ENCODE measurements at places on chromosomes 12 and 14.

GRCh38 chr14:90458536-90458935 is 61.7 kb downstream of the CALM1 start:
- DNase-seq = peak; percentile 66

DNA sequence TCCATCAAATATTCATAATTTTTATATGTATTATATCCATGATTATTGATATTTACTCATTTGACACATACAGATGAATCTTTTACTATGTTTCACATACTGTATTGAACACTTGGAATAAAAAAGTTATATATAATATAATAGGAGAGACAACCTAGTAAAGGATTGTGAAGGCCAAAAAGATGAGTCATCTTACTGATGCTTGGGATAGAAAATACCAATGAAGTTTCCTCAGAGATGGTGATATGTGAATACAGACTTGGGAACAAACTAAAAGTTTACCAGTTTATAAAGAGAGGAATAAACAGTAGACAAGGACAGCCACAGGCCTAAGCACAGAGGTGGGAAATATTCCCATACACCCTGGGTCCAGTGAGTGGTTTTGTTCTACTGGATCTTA is 743.9 kb upstream of the FLRT2 start:
- no peak for DNase-seq

DNA sequence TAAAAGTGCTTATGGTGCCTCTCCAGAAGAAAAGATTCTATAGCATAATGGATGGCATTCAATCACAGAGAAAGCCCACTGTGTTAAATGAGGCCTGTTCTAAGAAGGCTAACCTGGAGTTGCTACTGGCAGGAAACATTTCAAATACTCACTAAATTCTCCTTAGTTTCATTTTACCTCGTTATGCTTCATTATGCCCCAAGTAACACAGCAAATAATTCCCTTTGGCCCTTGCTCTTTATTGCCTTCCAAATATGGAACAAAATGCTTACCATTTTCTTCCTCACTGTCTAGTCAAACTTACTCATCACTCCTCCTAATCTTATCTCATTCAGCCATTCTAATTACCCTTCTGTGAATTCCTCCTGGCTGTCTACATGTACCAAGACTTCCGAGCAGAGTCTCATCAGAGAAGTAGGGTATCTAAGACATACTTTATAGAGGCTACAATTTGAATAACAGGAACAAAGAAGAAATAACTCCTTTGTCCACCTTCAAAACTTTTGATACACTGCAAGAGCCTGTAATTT is 292.1 kb upstream of the CLEC14A start:
- no peak for DNase-seq

DNA sequence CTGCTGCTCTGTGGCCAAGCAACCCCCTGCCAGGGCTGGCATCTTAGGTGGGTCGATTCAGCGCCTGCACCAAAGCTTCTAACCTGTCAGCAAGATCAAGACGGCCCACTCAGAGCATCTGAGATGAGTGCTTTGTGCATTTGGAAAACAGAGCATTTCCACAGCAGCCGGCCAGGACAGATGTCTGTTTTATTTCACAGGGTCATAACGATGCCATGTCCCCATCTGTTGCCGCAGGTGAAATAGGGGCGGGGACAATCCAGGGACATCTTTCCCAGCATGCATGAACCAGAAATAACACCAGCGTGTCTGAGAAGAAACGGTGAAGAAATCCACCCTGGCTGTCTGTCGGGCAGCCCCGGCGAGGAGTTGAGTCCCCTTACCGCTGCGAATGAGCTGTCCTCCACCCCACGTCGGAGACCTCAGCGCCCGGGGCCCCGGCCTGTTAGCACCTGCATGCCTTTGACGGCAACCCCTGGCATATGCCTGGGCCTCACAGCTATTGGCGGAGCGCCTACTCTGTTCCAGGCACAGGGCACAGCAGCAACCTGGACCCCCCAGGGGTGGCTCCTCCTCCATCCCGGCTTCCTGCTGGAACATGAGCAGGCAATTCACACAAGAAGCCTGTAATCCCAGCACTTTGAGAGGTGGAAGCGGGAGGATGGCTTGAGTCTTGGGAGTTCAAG is 30.6 kb upstream of the ULK1 start:
- DNase-seq = peak; percentile 33

GRCh38 chr12:5898874-5899273 is 46.2 kb downstream of the ANO2 start:
- no peak for DNase-seq

- DNase-seq = no peak
Measured at GRCh38 chr12:6763380-6763779, 2.8 kb upstream of the PTMS start.

DNA sequence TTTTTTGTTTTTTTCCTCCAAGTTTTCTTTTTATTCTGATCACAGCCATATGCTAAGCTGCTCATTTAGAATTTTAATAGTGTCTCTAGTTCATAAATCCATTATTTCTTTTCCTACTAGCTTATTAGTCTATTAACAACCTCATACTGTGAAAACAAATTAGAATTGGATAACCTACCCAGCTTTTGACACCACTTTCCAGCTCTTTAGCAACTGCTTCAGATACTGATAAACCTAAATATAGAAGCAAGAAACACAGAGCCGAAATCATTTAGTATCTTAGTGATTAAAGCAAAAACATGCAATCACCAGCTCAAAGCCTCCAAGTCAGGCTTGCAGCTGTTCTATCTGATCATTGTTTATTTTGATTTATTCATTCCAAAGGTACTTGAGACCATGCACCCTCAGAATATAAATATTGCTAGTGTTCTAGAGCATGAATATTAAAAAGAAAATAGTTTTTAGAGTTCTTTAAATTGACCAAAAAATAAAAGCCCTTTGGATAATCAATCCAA is 121.5 kb downstream of the STXBP6 start:
- DNase-seq = no peak

DNA sequence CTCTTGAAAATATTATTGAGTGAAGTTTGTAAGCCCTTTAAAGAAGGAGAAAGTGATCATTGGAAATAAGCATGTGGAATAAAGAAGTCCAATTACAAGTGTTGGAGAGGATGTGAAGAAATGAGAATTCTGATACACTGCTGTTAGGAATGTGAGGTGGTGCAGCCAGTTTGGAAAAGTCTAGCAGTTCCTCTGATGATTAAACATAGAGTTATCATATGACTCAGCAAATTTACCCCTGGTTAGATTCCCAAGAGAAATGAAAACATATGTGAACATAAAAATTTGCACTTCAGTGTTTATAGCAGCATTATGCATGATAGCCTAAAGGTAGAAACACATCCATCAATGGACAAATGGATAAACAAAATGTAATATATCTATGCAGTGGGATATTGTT is 319.9 kb downstream of the AEBP2 start:
- peak; percentile 66 for DNase-seq

DNA sequence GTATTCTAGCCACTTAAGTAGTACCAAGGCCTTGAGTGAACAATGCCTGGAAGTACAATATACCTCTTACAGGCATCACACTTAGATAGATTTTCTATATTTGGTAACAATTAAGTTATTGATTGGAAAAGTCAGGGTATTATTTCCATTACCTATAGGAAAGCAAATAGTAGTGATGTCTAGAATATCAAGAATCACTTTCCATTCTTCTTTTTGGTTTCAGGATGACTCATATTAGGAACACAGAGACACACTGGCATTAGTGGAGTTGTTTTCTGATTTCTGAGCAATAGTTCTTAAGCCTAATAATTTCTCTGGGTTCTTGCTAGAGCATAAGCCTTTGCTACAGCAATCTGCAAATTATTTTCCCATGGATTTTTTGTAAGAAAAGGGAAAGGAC is 1640.0 kb upstream of the SEL1L start:
- DNase-seq = no peak

DNA sequence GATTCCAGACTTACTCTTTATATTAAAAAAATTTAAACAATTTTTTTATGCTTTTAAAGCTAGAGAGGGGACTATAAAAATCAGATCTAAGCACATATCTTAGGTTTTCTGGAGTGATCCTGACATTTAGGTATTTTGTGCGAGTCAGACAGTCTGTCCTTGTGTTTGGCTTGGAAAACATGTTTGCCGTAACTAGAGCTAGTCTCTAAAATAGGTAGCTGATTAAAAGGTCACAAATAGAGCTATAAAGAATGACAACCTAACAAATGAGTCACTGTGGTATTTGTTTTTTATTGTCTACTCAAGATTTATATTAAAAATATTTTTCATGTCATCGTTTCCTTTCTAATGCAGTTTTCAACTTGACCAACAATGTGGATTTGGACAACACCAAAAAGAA is 73.4 kb downstream of the MNAT1 start:
- DNase-seq = no peak

GRCh38 chr14:84584511-84584910 is 945.4 kb upstream of the FLRT2 start:
- DNase-seq = peak; percentile 18

DNA sequence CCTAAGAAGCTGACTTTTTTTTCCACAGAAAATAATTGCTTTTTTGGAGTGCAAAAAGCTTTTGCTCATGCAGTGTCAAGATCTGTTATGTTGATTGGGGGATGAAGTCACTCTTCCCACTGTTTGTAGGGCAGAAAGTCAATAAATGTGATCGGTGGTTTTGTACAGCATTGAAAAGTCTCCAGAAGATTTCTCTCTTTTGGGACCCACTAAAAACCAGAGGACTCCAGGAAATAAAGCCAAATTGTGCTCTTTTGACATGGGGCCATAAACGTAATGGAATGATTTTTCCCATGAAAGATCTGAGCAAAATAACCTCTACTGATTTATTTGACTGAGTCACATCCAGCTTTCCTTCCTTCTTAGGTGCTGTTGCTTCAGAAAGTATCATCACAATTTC is 122.5 kb downstream of the SNAPC1 start:
- no peak for DNase-seq

DNA sequence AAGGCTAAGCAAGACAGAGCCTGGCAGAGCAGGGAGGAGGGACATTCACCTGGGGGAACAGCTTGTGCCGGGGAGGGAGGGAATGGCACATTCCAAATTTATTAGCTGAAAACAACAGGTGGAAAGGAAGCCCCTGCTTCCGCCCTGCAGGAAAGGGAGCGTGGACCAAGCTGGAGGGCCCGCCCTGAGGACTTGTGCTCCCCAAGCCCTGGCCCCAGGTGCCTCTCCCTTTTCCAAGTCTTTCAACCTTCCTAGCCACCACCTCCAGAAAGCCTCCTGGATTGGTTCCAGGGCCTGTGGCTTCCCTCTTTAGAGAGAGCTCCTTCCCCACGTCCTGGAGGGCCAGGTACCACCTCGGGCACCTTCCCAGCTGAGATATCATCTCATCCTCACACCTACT is 2.7 kb downstream of the DEGS2 start:
- no peak for DNase-seq

GRCh38 chr12:50640321-50640939 is 123.5 kb upstream of the ATF1 start:
- no peak for DNase-seq

GRCh38 chr12:5557906-5558305 is 126.0 kb downstream of the NTF3 start:
- DNase-seq = no peak

DNA sequence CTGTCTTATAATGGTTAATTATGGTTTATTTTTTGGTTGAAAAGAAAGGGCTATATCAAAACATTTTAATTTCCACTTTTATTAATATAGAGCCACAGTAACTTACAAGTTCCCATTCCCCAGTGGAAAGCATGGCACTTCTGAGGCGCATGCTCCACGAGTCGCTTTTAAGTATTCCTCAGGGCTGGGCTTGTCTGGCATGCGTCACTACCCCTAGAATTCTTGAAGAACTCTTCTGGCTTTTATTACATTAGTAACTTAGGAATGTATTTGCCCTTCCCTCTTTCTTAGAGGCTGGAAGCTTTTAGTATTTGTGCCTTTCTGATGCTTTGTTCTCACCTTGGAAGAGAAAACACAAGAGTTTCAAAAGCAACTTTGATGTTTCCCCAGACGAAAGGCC is 81.1 kb downstream of the ESR2 start:
- peak; percentile 85 for DNase-seq

DNA sequence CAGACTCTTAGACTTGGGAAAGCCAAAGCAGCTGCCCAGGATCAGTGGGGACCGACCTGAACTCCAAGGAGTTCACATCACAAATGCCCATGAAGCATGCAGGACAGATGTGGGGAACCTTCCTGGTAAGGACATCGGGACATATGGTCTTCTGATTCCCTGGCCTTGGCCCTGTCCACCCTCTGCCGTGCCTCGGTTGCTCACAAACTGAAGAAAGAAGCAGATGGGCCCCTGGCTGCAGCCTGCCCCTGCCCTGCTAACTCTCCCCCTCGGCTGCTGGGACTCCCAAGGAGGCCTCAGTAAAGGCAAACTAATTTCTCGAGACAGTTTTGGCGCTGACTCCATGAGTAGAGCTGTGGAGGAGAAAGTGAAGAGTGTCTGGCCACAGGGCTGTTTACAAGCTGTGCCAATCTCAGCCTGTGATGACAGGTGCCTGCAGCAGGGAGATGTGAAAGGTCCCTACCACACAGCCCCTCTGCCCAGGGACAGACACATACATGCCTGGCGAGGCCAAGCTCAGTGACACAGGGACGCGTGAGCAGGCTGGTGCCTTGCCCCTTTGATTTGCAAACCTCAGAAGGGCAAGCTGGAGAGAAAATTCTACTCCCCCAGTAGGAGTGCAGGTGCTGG is 48.6 kb downstream of the ISCA2 start:
- DNase-seq = no peak

GRCh38 chr12:91778938-91779400 is 366.7 kb downstream of the BTG1 start:
- peak; percentile 94 for DNase-seq

DNA sequence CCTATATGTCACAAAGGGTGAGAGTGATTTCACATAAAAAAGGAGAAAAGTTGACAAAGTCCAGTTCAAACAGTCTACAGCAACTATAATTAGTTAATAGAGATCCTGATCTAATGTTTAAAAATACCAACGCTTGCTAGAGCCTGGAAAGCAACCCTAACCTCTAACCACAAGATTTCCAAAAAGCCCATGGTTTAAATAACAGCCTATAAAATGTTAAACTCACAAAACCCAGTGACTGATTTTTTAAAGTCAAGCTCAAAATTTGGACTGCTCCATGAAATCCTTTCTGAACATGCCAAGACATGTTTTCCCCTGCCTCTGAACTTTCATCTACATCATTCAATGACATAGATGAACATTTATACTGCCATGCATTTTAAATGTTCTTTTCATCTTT is 81.6 kb downstream of the PLEKHG7 start:
- DNase-seq = peak; percentile 63

GRCh38 chr12:14982562-14982961 is 9.7 kb downstream of the PDE6H start:
- no peak for DNase-seq

- DNase-seq = peak; percentile 61
Measured at GRCh38 chr12:64826234-64826633, 1.8 kb downstream of the TBC1D30 start.

GRCh38 chr14:105193916-105194782 is 13.0 kb upstream of the NUDT14 start:
- DNase-seq = no peak

GRCh38 chr12:98918176-98918863 is 273.2 kb downstream of the APAF1 start:
- no peak for DNase-seq

- DNase-seq = no peak
Measured at GRCh38 chr12:5232291-5232690, 188.6 kb downstream of the KCNA5 start.

GRCh38 chr12:47863985-47864384 is 40.8 kb downstream of the VDR start:
- DNase-seq = no peak
